ENCODE measurements at places on chromosomes 7 and 10.

- DNase-seq, result no peak
Observed at GRCh38 chr7:122082670-122083069, 61.4 kb downstream of the AASS start.

DNA sequence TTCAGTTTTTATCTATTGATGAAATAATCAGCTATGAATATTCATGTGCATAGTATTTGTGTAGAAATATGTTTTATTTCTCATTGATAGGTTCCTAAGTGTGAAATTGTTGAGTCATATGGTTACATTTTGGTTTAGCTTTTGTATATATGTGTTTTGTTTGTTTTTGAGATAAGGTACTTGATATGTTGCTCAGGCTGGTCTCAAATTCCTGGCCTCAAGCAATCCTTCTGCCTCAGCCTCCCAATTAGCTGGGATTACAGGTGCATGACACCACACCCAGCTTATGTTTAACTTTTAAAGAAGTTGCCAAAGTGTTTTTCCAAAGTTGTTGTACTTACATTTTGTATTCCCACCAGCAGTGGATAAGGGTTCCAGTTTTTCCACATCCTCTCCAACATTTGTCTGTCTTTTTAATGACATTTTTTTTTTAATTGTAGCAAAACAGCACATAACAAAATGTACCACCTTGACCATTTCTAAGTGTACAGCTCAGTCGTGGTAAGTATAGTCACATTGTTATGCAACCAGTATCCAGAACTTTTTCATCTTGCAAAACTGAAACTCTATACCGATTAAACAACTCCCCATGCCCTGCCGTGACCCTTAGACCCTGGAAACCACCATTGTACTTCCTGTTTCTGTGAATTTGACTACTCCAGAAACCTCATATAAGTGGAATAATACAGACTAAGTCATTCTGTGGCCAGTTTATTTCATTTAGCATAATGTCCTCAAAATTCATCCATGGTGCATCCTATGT lies 12.6 kb upstream of the UBE2D1 start:
- no peak for DNase-seq

DNA sequence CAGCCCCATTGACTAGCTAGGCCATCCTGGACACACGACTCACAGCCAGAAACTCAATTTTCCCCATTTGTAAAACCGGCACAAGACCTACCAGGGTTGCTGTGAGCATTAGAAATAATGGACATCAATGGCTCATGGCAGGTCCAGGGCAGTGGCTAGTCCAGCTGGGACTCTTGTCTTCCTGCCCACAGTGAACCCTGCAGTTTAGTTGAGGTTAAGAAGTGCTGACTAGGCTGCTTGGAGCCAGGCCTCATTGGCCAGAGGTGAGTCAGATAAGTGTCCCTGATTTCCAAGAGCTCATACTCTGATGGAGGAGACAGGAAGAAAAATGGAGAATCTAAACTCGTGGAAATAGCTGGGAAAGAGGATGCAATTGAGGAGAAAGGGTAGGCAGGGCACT lies 123.4 kb upstream of the ZNF92 start:
- DNase-seq, result no peak

DNA sequence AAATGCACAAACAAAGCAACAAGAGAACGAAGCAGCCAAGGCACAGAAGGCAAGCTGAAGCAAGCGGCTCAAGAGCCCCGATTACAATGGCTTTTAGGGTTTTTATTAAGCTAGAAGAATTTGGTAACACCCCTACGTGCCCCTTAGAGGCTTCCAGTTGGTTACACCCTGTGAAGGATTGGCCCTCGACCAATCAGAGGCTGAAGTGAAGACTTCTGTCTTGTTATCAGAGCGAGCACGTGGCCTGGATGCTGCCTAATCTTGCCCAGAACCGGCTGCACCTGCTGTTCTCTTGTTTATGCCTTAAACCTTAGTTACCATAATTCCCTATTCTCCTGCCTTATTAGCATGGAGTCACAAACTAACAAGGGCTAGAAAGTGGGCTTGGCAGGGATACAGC lies 21.4 kb downstream of the KCNK18 start:
- no peak for DNase-seq

- DNase-seq, result no peak
Observed at GRCh38 chr7:49660170-49660783, 113.2 kb upstream of the VWC2 start.

GRCh38 chr10:16470747-16471146 lies 33.9 kb downstream of the PTER start:
- no peak for DNase-seq

- DNase-seq, result no peak
Observed at GRCh38 chr10:125720002-125720382, 483 bp downstream of the EDRF1 start.

DNA sequence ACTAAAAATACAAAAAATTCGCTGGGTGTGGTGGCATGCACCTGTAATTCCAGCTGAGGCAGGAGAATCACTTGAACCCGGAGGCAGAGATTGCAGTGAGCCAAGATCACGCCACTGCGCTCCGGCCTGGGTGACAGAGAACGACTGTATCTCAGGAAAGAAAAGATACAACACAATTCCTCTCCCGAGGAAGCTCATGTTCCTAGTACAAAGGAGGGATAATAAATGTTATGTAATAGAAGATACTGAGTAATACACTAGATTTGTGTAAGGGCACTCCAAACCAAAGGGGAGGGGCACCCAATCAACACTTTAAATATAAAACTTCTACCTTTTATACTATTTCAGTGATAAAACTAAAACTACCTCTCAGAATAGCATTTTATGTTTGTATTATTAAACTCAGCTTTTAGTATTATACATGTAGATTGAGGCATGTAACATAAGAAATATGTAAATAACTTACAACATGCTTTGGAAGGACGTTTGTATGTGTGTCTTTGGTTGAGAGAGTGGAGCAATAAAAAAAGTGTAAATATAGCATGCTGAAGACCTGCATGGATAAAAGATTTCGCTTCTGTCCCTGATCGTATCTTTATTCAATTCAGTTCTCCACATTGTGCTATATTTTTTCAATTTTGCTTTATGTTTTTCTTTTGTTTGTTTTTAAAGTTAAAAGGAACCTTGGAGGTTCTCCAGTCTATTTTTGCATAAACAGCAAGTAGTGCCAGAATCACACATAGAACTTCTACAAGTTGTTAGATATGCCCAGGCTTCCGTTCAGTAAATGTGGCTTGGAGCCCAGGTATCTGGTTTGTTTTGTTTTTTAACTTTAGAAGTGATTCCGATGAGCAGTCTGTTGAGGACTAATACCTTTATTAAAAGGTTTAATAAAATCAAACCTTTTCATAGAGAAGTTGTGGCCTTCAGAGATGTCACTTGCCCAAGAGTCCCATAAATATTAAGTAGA lies 71.9 kb downstream of the WAC start:
- DNase-seq, result no peak

DNA sequence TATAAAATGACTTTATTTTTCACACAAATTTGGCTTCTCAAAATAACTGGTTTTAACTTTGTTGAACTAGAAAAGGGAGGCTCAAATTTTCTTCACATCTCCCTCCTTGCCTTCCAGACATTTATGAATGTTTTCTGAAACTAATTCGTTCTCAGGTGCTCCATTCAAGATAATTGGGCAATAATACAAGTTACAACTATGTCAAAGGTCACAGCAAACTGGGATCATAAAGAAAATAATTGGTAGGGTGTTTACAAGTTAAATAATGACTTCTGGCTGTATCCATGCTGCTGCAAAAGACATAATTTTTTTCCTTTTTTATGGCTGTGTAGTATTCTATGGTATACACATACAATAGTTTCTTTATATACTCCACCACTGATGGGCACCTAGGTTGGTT lies 75.3 kb downstream of the MINPP1 start:
- no peak for DNase-seq
